Endothelial cell of umbilical vein (primary cell): ENCODE measurements at places on chromosomes 11 and 22.
A peak's percentile ranks its signal among the peaks of the same experiment; 100 is the strongest.

DNA sequence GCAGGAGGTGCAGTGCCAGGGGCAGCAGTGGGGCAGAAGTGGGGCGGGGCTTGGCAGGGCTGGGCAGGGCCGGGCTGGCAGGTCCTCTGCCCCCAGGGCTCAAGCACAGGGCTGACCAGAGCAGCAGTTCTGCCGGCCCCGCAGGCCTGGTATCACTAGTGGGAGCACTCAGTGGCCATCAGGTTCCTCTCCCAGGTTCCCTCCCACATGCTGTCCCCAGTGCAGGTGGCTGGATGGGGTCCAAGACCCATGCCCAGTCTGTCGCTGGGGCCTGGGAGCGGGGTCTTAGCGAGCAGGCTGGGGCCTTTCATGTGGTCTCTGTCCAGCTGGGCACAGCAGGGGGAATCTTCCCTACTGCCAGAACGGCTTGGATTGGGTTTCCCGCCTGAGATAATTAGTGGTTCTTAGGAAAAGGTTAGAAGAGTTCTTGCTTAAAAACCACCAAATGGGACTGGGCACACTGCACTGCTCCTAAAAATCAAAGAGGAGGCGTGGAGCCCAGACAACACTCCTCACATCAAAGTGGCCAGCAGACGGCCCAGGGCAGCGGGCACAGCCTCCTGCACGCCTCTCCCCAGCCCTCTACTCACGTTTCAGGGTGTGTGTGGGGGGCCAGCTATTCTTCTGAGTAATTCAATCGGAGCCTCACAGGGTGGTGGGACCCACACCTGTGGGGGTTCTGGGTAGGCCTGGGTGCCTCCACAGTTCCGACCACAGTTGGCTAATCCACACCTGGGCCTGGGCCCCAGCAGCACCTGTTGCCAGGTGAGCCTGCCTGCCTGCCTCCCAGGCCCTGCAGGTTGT is 45.6 kb downstream of the TPCN2 start:
- no peak for DNase-seq

- DNase-seq, result peak; percentile 32
Observed at GRCh38 chr11:35142481-35143075, 3.6 kb downstream of the CD44 start.

GRCh38 chr22:43199541-43199940 is 12.6 kb upstream of the TTLL12 start:
- no peak for DNase-seq

- DNase-seq, result peak; percentile 41
Observed at GRCh38 chr11:69918938-69919650, 99.9 kb upstream of the FGF3 start.

GRCh38 chr11:1530686-1531448 is 41.2 kb downstream of the DUSP8 start:
- no peak for DNase-seq

- no peak for DNase-seq
Observed at GRCh38 chr11:44575288-44575672, 9.8 kb downstream of the CD82 start.

DNA sequence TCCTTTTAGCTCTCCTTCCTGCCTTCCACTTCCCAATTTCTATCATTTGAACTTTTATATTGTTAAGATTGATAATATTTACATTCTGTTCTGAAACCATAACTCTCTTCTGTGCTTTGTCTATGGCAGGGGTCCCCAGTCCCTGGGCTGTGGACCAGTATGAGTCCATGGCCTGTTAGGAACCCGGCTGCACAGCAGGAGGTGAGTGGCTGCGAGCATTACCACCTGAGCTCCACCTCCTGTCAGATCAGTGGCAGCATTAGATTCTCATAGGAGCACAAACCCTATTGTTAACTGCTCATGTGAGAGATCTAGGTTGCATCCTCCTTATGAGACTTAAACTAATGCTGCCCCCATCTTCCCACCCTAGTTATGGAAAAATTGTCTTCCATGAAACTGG is 48.4 kb upstream of the HEPHL1 start:
- no peak for DNase-seq

- no peak for DNase-seq
Observed at GRCh38 chr11:82995235-82995634, 76.5 kb downstream of the RAB30 start.

DNA sequence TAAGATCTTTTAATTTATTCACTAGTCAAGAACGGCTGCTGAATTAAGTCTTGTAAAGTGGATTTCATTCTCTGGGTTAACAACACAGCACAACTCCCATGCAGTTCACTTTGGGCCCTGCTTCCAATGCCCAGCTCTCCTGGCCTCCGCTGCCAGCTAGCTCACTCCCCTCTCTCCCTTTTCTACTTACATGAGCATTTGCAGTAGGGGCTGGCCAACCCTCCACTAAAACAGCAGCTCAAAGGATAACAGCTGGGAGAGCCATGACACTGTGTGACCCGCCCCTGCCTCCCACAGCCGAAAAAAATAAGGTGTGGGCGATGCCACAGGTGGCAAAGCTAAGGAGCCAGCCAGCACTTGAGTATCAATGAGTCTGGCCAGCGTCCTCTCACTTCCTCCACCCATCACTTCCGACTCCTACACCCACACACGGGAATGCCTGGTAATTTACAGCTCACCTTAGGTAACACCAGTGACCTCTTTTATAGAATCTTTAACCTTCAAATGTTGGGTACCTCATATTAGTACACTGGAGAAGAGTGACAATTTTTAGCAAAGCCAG is 56.8 kb downstream of the DGCR2 start:
- DNase-seq, result no peak

DNA sequence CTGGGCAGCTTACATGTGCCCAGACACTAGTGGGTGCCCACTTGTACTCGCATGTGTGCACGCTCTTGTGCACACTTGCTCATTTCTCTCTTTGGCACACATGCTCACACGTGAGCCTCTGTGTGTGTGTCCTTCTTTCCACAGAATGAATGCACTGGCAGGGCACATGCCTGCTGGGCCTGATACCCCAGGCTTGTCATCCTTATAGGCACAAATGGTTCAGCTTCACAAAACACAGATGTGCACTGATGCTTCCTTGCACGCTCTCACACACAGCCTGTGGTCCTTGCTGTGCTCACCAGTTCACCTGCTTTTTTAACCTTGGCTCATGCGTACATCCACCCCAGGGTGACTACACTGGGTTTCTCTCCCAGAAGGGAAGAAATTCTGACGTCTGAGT is 174.8 kb downstream of the BUD13 start:
- no peak for DNase-seq

DNA sequence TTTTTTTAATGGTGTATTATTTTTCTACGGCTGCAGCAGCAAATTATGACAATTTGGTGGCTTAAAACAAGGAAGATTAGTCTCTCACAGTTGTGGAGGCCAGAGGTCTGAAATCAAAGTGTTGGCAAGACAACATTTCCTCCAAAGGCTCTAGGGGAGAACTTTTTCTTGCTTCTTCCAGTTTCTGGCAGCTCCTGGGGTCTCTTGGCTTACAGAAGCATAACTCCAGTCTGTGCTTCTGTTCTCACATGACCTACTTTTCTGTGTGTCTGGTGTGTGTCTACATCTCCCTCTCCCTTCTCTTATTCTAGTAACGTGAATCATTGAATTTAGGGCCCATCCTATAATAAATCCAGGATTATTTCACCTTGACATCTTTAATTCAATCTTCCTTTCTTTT is 551.9 kb upstream of the LUZP2 start:
- DNase-seq, result no peak

DNA sequence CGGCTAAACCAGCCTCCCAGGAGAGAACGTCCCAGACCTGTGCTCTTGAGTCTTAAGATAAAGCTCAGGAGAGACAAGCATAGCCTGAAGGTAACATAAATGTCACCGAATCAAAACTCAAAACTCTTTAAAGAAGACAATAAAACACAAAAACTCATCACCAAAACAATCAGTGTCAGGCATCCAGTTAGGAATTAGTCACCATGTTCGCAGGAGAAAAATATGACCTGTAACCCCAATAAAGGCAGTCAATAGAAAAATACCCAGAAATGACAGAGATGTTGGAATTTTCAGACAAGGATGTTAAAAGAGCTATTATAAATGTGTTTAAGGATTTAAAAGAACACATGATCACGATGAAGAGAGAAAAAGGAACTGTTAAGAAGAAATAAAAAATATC is 352.4 kb downstream of the BRD1 start:
- no peak for DNase-seq

DNA sequence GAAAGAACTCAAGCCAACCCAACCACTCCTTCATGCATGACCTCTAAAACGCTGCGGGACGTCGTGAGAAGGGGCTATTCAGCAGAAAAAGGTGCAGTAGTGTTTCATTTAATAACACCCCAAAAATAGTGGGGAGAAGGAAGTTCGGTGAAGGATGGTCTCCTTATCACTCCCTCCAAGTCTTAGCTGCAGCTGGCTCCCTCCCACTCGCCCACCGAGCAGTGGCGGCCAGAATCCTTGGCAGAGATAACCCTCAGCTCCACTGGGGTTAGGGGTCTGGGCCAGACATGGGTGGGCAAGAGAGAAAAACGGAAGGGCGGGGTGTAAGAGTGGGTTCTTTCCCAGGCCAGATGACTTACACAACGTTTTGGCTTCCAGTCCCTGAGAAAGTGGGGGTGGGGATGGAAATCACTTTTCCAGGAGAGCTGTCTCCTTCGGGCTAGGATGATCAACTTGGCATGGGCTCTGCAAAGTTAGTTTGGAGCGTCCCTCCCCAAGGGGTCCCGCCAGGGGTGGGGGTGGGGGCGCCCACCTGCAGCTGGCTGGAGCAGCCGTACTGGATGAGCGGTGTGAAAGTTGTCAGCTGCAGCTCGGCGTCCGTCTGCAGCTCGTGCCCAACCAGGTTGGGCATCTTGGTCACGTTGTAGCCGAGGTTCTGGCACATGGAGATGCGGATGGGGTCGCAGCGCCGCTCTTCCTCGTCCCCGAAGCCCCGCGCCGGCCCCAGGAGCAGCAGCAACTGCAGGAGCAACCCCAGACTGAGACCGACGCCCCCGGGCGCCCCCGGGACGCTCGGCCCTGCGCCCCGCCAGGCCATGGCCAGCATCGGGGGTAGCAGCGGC is 705 bp downstream of the FZD4 start:
- DNase-seq, result peak; percentile 46

DNA sequence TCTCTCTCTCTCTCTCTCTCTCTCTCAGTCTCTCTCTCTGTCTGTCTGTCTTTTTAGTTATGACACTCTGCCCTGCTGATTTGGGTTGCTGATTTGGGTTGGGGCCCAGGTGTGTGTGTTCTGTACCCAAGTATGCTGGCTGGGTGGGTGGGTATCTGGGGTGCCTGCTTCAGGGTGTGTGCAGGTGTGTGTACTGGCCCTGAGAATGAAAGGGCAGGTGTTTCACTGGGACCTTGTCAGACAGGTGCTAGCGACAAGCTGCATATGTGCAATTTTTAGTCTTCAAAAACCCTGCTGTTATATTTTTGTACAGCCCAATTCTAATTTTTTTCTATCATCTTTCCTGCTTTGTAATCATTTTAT is 943 bp downstream of the CSF2RB start:
- DNase-seq, result no peak

DNA sequence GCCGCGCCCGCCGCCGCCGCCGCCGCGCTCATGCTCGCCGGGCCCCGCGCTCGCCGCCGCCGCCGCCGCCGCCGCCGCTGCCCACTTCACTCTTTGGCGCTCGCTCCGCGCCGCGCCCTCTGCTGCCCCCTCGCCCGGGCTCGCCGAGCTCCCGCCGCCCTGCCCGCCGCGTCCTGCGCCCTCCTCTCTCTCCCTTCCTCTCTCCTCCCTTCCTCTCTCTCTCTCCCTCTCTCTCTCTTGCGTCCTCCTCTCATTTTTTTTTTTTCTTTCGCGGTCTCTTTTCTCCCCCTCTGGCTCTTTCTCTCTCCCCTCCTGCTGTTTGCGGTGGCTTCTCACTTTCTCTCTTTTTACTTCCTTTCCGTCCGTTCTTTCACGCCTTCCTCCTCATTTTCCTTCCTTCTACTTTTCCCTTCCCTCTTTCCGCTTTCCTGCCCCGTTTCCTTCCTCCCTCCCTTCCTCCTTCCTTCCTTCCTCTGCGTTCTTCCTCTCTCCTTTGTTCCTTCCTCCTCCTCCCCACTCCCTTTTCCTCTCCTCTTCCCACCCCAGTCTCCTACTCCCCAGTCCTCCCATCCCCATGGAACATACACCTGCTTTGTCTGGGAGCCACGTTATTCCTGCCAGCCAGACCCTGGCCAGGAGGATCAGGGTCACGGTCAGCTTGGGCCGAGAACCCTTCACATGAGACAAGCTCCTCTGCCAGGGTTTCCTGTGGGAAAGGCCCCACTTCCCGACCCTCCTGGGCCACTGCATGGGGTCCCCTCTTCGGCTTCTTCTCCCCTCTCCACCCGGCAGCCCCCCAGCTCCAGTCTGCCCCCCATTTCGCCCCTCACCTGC is 19.3 kb upstream of the SHISAL1 start:
- no peak for DNase-seq

DNA sequence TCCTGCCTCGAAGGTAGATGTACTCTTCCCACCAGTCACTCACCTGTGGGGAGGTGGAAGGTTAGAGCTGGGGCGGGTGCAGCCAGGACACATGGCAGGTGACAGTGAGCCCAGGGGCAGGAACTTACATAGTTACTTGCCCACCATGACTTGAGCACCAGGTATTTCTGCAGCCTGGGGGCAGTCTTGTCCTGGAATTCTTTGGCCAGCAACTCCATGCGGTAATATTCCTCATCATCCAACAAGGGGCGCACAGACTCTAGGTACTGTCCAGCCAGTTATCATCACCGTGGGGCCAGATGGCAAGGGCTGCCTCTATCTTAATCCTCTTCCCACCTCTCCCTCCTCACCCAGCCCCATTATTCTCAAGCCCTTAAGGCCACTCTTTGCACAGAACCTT is 2.2 kb downstream of the CPT1B start:
- DNase-seq, result peak; percentile 68

DNA sequence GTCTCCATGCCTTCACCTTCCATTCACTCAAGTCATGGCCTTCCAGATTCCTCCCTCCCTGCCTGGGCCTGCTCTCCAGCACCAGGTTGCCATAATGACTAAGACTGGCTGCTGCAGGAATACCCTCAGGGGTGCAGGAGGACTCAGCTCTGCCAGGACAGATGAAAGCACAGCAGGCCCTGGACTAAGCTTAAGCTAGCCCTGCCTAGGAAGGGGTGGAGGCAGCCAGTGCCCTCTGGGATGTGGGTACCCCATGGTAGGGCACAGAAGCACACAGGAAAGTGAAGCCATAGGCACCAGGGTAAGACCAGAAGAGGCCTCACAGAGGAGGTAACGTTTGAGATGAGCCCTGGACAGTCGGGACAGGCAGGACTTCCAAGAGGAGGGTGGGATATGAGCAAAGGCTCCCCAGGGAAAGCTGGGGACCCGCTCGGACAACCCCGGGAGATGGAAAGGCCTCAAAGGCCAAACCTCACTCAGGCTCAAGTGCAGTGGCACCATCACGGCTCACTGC is 3.0 kb upstream of the RIN1 start:
- no peak for DNase-seq

GRCh38 chr11:32172041-32172847 is 81.4 kb downstream of the RCN1 start:
- no peak for DNase-seq

DNA sequence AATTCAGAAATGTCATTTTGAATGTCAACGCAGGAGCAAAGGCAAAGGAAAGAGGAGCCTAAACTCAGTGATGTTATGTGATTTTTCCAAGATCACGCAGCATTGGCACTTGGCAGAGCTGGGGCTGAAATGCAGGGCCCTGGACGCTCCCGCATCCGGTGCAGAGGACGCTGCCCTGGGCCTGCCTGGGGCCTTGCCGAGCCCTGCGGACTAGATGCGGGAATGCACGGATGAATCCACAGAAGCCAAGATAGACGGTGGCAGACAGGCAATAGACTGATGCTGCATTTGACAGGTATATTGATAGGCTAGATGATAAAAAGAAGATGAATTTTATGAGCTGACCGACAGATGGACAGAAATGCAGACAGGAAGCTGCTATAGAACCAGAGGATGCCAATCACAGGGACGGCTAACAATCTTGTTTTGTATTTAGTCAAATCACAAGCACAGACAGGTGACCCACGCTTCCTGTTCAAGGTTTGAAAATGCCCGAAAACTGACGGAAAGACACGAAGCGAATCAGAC is 696 bp upstream of the MARK2 start:
- no peak for DNase-seq
